Neural progenitor cell (in vitro differentiated cells): ENCODE measurements at places on chromosomes 7 and 10. TPM values are rescaled to one million over a fixed set of nuclear protein-coding genes. Genes with fewer than 3 reads are reported as not detected.
A peak's percentile ranks its signal among the peaks of the same experiment; 100 is the strongest.

- no peak for DNase-seq
These were observed 1221.5 kb upstream of the SORCS1 start for GRCh38 chr10:108385963-108386362.

DNA sequence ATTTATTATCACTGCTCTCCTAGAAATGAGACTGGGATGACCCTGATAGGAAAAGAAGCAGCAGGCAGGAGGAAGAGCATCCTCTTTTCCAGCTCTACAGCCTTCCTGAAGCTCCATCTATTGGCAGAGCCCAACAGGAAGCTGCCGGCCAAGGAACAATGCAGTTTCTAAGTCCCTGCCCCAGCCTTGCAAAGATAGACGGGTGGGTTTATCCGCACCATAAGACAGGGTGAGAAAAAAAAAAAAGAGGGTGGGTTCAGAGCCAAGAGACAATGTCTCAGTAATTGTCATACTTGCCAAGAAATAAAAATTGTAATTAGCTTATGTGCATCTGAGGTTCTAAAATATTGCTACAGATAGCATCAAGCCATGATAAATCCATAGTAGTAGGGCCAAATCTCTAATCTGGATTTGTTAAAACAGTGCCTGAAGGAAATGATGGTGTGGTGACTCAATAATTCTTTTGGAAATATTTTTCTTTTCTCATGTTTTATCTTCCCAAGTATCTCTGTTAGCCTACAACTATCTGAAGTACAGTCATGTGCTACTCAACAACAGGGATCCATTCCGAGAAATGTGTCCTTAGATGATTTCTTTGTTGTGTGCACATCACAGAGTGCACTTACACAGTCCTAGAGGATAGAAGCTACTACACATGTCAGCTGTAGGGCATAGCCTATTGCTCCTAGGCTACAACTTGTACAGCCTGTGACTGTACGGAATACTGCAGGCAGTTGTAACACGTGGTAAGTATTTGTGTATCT is 242.9 kb upstream of the CXCL12 start:
- no peak for DNase-seq

GRCh38 chr7:726854-727103 is 280 bp downstream of the DNAAF5 start:
- DNase-seq, result no peak

GRCh38 chr7:101678658-101679057 is 49.6 kb upstream of the MYL10 start:
- DNase-seq, result no peak

DNA sequence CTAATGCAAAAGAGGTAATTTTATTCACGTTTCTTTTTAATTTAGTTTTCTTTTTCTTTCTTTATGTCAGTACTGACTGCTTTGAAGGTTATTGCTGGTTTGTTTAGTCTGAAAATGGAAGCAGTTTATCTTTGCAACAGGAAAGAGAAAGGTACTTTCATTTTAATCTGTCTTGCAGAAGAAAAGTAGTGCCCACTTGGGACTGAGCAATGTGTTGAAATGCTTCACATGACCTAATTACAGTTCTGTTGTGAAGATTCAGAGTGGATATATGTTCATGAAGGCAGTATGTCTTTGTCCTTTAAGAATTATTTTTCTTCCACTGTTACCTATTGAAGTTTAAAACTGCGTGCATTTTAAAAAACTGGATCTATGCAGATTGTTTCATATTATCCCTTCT is 80.1 kb downstream of the ANKIB1 start:
- no peak for DNase-seq

Gene ZCCHC24
- 5.9 and 10.7 TPM in 2 replicates for total RNA-seq

GRCh38 chr10:6229290-6229689 is 26.6 kb downstream of the PFKFB3 start:
- no peak for DNase-seq

Gene PAXIP1
- 22.3 and 26.1 TPM in 2 replicates for total RNA-seq

GRCh38 chr7:67805921-67806471 is 809.4 kb downstream of the TYW1 start:
- DNase-seq, result no peak

DNA sequence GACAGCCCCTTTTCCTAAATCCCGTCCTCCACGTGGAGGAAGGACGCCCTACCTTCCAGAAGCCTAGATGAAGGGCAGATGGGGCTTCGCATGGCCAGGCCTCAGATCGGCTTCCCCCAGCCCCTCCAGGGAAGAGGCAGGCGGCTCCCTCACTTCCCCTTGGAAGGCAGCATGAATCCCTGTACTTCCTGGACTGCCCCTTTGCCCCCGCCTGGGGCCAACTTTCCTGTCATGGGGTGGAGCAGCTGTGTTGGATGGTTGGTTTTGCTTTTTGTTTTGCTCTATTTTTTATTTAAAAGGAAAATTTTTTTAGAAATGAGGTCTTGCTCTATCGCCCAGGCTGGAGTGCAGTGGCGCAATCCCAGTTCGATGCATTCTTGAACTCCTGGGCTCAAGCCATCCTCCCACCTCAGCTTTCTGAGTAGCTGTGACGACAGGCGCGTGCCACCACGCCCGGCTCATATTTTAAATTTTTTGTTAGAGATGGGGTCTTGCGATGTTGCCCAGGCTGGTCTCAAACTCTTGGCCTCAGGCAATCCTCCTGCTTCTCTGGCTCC is 27.2 kb downstream of the GTF2IRD1 start:
- DNase-seq, result no peak

Gene TRIM50
- not detected in 2 replicates for total RNA-seq

Gene EPO
- 0.09 and 0.58 TPM in 2 replicates for total RNA-seq

Gene LBX1
- not detected in 2 replicates for total RNA-seq

DNA sequence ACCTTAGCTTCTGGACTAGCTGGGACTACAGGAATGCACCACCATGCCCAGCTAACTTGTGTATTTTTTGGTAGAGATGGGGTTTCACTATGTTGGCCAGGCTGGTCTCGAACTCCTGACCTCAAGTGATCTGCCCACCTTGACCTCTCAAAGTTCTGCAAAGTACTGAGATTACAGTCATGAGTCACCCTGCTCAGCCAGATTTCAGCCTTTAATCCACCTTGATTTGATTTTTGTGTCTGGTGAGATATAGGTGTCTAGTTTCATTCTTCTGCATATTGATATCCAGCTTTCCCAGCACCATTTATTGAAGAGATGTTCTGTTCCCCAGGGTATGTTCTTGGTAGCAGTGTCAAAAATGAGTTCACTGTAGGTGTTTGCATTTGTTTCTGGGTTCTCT is 20.1 kb upstream of the CYP3A7 start:
- no peak for DNase-seq

DNA sequence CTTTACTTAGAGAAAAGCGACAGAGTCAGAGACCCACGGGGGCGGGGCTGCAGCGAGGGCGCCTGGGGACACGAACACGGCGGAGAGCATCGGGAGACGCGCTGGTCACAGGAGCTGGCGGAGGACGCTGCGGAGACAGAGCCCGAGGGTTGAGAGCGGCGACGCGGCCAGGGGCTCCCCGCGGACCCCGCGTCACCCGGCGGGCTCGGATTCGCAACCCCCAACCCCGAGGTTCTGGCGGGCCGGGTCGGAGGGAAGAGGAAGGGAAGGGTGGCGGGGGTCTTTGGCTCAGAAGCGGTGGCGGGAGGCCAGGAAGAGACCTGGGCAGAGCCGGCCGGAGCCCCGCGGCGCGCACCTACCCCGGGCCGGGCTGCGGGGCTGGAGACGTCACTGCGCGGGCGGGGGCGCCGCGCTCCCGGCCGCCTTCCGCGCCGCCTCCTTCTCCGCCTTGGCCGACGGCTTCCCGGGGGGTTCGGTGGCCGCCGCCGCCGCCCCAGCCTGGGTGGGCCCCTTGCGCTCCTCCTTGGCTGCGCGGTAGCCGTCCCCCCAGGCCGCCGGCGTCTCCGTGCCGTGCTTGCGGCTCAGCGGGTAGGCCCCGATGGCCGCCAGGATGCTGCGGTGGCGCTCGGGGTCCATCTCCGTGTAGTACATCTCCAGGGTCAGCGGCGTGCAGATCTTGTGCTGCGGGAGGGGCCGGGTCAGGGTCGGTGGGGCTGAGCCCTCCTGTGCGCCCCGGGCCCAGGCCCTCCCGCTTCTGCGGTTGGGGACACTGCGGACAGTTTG is 11.1 kb downstream of the CALY start:
- DNase-seq, result peak; percentile 54

Gene OR2A5
- total RNA-seq, result not detected in 2 replicates

GRCh38 chr10:78196964-78197363 is 163.3 kb downstream of the RPS24 start:
- DNase-seq, result no peak

Gene CALN1
- total RNA-seq, result 1.9 and 3.1 TPM in 2 replicates

Gene FAM131B
- total RNA-seq, result 20.1 and 46.5 TPM in 2 replicates

DNA sequence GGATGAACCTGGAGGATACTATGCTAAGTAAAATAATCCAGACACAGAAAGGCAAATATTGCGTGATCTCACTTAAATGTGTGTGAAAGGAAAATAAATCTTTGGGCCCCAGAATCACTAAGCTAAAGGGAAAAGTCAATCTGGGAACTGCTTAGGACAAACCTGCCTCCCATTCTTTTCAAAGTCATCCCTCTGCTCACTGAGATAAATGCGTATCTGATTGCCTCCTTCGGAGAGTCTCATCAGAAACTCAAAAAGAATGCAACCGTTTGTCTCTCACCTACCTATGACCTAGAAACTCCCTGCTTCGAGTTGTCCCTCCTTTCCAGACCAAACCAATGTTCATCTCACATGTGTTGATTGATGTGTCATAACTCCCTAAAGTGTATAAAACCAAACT is 40.1 kb upstream of the LAMB4 start:
- no peak for DNase-seq

DNA sequence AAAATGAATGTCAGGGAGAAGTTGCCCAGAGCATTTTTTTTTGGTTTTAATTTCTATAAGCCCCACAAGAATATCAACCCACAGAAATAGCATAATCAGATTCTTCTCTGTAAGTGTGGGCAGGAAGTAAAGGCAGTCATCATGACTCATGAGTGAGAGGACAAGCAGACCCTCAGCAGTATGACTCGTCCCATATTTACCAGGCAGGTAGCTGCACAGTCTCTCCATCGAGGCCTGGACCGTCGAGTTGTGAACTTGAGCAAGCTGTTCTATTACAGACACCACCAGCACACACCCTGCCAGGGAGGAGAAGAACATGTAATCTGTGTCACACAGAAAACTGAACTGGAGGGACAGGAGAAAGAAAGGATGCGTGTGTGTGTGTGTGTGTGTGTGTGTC is 37.8 kb downstream of the AOAH start:
- DNase-seq, result no peak

GRCh38 chr7:6423942-6424701 is 23.6 kb downstream of the DAGLB start:
- DNase-seq, result no peak

DNA sequence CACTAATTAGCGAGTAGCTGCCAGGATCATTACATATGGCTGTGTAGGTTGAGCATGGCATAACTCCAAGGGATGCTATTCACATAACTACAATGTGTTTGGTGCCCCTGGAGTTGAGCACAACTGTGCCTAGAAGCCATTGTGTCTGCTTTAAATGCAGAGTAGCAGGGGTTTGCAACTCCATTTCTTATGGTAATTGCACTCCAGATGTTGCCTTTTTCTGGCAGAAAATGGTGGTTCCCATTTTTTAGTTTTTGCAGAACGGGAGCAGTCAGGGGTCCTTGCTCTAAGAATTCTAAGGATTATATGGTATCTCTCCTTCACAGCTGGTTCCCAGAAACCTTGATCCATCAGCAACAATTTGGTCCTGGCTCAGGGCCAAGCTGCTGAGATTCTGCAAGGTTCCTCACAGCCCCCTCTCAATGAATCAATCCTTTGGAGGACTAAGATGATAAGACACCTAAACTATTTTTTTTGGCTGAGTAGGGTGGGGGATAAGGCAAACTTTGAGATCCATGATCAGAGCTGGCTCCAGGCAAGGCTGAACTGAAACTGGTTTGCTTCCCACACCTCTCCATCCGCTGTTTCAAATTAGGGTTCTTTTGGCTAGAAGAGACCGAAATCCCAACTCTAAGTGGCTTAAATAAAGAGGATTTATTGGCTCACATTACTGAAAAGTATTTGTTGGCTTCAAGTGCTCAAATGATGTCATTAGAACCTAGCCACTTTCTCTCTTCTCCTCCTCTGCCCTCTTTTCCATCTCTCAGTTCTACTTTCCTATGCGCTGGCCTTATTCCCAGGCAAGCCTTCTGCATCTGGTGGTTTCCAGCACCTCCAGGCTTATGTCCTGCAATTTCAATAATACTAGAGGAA is 97.5 kb upstream of the CCDC6 start:
- peak; percentile 46 for DNase-seq

DNA sequence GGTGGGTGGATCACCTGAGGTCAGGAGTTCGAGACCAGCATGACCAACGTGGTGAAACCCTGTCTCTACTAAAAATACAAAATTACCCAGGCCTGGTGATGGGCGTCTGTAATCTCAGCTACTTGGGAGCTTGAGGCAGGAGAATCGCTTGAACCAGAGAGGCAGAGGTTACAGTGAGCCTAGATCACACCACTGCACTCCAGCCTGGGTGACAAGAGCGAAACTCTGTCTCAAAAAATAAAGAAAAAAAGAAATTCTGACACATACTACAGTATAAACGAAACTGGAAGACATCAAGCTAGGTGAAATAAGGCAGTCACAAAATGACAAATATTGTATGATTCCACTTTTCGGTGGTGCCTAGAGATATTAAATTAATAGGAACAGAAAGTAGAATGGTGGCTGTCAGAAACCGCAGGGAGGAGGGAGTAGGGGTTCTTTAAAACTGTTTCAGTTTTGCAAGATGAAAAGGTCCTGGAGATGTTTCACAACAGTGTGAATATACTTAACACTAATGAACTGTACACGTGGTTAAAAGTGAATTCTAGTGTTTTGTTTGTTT is 23.2 kb downstream of the PILRA start:
- DNase-seq, result no peak

DNA sequence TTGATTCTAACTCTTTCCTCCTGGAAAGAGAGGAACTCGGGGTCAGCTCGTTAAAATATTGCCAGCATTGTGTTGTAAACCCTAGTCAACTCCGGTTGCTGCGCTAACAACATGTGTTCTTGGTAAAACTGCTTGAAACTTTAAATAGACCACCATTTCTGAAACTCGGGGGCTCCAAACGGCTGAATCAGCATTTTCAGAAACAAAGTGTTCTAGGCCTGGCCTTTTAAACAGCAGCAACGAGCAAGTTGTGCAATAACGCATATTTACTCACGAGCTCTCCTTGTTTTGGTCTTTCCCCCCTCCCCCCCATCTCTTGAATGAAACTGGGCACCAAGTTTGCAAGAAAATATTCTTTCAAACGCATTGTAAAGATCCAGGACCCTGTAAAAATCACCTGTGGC is 9.2 kb upstream of the GRB10 start:
- peak; percentile 9 for DNase-seq

DNA sequence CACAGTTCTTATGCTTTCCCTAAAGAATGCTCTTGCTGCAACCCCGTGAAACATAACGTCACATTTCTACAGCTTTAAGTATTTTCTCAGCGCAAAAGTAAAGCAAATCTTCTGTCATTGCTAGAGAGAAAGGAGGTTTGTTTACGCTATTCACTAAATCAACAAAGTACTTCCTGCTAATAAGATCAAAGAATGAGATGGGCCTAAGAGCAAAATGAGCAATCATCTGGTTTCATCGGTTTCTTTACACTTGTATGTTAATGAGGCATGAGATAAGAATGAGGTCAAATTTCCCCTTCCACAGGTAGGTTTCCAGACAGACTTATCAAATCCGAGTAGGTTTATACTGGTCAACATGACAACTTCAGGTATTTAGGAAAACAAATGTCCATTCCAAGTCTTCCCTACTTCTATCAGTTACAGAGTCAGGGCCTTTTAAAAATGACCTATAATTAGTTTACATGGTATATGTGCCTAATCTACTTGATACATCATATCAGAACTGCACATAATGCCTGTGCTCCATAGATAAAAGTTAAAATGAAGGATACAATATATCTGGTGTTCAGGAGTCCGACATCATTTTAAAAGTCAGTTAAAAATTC is 8.4 kb downstream of the USP6NL start:
- no peak for DNase-seq
